GM12892 (cell line): ENCODE measurements at places on chromosomes 3 and 15.

GRCh38 chr15:74050127-74050526, 32.2 kb downstream of the GOLGA6A start:
- no peak for DNase-seq

DNA sequence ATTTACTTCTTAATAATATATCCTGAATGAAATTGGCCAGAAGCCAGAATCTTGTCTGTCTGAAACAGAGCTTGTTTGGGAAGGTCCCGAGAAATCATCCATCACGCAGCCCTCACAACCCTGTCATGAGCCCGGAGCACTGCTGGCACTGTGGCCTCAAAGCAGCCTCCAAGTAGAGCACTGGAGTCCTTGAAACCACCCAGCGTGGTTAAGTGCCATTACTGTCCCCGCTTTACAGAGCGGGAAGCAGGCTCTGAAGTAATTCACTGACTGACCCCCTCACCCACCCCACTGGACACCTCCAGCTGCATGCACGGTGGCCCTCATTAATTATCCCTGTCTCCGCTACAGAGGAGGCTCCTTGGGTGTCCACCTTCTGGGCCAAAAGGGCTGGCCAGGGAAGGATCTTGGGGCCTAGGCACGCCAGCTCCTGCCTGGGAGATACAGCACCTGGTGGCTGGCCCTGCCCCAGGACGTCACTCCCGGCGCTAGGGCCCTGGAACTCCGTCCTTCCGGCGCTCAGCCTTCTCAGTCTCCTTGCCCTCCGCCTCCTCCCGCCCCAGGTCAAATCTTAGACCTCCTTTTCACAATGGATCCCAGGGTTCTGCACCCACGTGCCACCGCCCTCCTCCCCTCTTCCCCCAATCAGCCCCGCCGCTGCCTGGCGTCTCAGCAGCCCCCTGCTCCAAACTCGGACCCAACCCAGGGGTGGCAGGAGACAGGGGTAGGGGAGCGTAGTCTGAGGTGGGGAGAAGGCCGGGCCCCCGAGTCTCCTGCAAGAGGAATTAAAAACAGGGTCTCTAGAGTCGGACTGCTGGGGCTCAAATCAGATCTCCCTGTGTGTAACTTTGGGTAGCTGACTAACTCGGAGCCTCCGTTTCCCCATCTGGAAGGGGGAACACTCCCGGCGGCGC, 1.1 kb downstream of the TKT start:
- DNase-seq: peak; percentile 73

DNA sequence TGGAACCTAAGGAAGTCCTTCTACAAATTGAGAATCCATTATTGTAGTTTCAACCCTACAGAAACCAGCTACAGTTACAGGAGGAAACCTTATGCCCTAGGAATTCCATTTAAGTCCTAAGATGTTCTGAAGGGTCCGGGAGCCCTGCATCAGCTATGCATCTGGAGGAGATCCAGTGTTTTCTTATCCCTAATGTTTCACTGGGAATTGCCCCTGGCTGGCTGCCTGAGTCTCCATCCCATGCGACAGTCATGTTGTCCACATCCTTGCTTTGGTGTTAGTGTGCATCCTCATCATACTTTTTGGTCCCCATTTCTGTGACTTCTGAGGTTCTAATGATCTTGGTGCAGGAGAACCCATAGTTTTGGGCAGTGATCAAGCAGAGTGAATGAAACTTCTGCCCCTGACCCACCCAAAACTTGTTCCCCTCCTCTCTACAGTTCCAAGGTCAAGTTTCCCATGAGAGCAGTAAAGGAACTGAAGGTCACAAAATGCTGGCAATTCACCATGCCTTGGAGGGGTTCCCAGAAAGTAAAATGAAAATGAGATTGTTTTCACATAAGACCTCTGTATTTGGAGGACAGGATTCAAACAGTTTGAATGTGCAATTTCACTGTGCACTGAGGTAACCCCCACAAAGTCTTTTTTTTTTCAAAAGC, 121.9 kb upstream of the PHLDB2 start:
- no peak for DNase-seq

- no peak for DNase-seq
Measured at GRCh38 chr15:52746162-52746757, 43.9 kb downstream of the ONECUT1 start.

- no peak for DNase-seq
Measured at GRCh38 chr3:154228561-154229216, 95.6 kb downstream of the DHX36 start.

DNA sequence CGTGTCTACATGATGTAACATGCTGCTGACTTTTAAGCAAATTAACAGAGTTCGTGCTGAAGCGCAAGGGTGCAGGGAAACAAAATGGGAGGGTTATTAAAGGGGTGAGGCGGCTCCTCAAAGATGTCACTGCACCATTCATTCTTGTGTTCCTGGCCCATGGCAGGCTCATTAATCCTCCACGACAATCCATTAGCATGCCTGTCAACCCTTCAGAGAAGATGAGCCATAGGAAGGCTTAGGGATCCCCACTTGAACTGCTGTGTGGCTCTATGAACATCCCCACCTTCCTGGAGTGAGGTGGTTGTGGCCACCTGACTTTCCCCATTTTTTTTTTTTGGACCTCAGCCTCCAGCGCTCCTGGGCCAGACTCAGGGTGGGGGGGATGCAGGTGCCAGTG, 45.8 kb downstream of the IGF1R start:
- no peak for DNase-seq

DNA sequence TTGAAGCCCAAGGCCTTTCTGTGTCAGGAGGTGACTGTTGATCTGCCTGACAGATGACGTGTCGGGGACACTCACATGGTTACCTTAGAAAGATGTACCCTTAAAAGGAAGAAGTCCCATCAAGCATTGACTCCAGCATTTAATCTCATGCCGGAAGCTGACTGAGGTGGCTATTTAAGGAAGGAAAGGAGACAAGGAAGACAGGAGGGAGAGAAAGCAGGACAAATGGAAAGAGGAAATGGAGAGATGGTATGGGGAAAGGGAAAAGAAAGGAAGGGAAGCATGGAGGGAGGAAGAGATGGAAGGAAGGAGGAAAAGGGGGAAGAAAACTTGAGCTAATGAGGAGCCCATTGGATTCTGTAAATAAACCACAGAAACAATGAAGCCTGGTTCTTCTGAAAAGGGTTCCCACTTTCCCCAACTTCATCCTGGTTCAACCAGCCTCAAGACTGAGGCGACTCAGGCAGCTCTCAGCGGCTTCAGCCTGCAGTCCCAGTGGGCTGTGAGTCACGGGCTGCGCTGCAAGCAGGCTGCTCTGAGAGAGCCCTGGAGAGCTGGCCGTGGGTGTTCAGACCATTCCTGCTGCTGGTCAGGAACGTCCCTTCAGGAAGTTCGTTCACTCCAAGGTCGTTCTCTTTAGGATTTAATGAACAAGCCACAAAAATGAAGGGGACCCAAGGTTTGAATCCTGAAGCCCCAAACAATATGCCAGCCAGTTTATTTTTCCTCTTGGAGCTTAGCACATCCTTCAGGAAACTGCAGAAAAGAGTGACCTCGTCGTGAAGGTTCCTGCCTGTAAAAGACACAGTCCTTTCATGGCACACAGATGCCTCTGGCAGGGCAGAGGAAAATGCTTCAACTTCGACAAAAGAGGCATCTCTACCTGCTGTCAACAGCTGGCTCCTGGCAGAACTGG, 69.6 kb upstream of the THBS1 start:
- no peak for DNase-seq

GRCh38 chr3:53250453-53250852, 5.4 kb downstream of the TKT start:
- DNase-seq: no peak

DNA sequence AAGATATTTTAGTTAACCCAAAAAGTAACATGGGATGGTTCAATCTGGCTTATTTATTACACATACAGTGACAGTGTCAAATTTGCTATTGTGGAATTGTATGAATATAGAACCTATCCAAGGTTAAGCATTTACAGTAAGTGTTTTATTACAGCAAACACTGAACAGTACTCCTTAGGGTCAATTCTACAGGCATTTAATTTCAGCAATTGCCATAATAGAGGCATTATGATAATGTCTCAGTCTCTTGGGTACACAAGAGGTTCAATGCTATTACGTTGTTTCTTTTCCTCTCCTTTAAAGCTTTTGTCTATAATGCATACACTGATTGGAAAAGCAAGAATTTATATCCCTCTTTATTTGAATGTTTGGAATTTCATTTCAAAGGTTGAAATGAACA, 275.7 kb upstream of the NAALADL2 start:
- DNase-seq: no peak

DNA sequence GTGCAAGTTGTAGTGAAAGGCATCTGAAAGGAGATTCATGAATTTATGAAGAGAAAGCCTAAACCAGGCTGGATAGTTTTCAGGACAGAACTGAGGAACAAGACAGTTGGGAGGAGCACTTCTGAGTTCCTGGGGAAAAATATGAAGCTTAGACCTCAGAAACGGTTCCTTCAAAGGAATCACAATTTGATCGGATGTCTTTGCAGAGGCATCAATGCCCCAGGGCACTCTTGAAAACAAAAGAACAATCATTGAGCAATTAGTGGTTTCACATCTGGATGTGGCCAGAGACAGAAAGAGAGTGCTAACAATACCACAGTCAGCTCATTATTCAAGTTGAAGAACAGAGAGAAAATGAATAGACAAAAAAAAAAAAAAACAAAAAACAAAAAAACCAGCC, 86.2 kb downstream of the KLF13 start:
- no peak for DNase-seq

DNA sequence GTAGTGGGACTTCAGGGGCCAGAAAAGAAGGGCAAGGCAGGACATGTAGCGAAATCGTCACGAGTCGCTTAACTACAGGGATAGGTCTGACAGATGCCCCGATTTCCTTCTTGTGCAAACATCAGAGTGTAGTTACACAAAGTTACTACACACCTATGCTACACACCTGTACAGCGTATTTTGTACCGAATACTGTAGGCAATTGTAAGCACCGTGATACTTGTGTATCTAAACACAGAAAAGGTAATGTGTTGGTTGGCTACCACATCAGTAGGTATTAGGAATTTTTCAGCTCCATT, 515 bp upstream of the MTHFS start:
- no peak for DNase-seq

DNA sequence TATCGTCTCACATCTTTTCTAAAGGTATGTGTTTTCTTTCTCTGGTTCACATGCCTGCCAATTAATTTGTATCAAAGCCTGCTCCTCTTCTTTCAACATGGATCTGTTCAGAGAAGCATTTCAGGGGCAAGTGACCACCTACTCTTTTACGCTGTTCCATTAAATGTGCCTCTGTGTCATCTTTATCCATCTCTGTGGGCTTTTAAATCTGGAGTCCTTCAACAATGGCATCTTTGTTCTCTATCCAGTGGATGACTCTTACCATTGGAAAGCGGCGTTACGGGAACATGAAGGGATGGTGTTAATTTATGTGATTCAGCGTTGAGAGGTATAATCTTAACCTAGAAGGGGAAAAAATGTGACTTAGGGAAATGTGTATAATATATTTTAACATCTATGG, 92.7 kb upstream of the CFAP20DC start:
- DNase-seq: no peak

DNA sequence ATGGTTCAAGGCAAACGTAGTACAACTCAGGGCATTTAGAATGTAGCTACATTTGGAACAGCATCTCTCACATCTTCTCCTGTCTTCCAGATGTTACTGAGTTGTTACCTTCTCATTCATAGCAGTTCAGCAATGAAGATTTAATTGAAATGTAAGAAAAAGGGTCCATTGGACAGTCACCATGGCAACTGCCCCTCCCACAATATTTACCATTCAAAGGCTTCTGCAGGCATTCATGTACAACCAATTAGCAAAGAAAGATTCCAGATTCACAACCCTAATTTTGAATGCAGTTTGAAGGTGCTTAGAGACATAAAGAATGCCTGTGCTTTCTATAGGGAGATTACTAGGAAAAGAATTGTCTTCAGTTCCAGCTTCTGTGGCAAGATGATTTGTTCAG, 22.2 kb downstream of the SCN11A start:
- no peak for DNase-seq

GRCh38 chr15:98845138-98845884, 162.3 kb downstream of the PGPEP1L start:
- no peak for DNase-seq

- DNase-seq: no peak
Measured at GRCh38 chr3:139548801-139549200, 9.3 kb upstream of the RBP1 start.

- no peak for DNase-seq
Measured at GRCh38 chr15:31403096-31403495, 76.5 kb downstream of the KLF13 start.

DNA sequence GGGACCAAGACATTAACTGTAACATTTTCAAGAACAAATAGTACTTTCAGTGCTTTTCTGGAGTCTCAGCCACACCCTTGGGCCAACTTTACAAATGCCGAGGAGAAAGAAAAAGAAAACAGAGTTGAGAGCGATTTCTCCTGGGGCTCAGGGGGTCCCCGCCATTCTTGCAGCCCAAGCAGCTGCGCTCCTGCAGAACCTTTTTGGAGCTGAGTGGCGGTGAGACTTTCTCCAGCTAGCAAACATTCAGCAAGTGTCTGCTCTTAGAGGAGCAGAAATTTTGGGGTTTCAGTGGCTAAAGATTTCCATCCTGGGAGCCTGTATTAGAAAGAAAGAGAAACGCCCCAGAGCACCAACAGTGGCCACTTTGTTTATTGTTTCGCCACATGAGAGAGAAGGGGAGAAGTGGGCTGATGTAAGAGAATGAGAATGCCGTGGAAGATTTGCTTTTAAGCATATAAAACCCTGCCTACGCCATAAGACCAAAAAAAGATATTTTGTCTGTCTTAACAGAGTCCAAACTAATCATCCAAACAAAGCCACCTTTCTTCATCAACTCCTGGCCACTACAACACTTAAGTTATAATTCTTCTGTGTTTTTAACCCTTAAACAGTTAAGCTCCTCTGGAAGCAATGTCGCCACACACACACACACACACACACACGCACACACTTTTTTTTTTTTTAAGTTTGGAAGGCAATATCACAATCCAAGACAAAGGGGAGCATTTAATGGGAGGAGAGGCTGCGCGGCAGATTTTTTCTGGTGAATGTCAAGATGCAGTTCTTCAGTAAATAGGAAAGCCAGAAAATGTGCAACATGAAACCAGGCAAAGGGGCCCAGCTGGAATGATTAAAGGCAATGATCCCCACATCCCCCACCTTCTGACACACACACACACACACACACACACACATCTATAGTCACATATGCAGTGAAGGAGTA, 19.2 kb downstream of the EID1 start:
- DNase-seq: no peak

- DNase-seq: no peak
Measured at GRCh38 chr3:133973249-133973980, 56.3 kb downstream of the SLCO2A1 start.

GRCh38 chr3:69388241-69388640, 2.4 kb upstream of the FRMD4B start:
- no peak for DNase-seq

- no peak for DNase-seq
Measured at GRCh38 chr3:102580760-102581159, 145.9 kb downstream of the ZPLD1 start.

GRCh38 chr15:32898414-32898813, 180.6 kb downstream of the GREM1 start:
- no peak for DNase-seq

GRCh38 chr3:46749129-46749528, 31.5 kb upstream of the PRSS50 start:
- DNase-seq: no peak
